ENCODE measurements at places on chromosomes 2 and 18.

- DNase-seq: no peak
These were observed 28.4 kb downstream of the ARHGAP28 start for GRCh38 chr18:6757931-6758330.

- no peak for DNase-seq
These were observed 305.4 kb upstream of the RAB6C start for GRCh38 chr2:129673847-129674711.

DNA sequence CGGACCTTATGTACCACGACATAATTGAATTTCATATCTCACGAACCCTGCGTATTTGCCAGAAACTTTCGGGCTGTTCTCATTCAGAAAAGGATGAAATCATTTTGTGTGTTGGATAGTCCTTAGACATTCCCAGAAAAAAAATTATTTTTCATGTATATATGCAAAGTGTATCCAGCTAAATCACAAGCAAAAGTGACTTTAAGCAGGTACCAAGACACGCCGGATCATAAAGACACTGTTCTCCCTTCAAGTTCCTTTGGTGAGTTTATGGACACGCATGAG is 35.1 kb upstream of the PNO1 start:
- no peak for DNase-seq

DNA sequence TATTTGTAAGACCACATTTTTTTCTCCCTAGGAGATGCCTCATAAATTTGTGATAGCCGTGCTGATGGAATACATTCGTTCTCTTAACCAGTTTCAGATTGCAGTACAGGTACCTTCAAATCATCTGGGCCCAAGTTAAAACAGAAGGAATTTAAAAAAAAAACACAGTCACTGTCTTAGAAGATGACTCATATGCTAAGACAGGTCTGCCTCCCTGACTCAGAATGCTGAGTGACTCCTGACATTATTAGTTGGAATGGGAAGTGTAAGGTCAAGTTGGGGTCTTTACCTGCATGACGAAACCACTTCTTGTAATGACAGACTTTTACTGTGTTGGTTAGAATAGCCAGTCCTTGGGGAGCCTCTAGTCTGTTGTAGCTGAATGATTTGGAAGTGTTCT is 26.3 kb downstream of the RMC1 start:
- no peak for DNase-seq

DNA sequence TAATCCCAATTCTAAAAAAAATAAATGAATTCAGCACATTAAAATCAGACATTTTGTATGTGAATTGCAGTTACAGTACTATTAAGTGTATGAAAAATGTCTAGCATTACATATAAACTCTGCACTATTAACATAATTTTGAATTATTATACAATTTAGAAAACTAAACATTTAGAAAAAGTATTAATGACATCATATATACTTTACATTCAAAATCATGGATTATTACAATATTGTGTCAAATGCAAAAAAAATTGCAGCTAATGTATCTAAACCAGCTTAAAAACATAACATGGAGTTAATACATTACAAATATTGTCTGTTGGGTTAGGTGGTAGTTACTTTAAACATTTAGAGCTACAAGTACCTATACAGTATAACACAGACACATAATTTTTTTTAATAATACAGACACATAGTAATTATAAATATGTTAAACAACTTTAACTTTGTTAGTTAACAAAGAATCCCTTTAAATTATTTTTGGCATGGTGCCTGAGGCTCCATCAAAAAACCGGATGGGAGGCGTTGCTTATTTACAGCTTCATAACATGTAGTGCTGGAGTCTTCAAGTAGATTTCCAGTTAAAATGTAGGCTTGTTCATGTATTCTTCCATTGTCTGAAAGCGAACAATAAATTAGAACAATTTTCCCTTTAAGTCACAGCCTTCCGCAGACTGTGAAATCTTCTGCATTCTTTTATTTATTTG is 79.1 kb downstream of the AP1S3 start:
- no peak for DNase-seq

- DNase-seq: no peak
These were observed 12.8 kb upstream of the CAVIN2 start for GRCh38 chr2:191859681-191860080.

DNA sequence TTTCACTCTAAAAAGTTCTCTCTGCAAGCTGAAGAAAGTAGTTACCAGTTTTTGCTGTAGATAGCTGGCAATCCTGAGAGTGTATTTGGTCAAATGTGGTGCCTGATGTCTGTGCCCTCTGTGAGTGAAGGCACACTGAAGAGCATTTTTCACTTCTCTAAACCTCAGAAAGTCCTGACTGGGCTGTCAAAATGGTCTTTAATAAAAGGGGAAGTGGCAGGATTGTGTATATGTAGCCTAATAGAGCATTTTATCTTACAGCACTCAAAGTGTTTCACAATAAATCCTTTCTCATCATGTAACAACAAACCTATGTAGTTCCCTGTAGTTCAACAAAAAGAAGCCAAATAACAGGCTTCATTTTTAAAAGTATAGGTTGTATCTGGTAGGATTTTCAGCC is 1552.3 kb upstream of the SLC39A10 start:
- DNase-seq: no peak

GRCh38 chr2:117190856-117191559 is 623.5 kb upstream of the DDX18 start:
- DNase-seq: no peak

DNA sequence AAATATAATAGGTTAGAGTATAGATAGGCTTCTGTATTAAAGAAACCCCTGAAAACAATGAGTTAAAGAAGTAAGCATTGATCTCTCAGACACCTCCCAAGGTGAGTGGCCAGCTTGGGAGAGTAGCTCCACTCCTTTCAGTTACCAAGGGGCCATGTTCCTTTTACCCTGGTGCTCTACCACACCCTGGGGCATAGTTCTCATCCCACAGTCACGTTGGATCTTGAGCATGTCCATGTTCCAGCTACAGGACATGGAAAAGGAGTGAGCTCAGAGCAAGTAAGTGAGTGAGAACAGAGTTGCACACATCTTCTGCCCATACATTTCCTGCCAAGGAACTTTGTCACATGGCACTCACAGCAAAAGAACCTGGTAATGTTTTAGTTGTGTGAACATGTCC is 325.9 kb upstream of the SLC39A10 start:
- no peak for DNase-seq

- DNase-seq: no peak
These were observed 3.8 kb downstream of the GALNT5 start for GRCh38 chr2:157261199-157261782.

DNA sequence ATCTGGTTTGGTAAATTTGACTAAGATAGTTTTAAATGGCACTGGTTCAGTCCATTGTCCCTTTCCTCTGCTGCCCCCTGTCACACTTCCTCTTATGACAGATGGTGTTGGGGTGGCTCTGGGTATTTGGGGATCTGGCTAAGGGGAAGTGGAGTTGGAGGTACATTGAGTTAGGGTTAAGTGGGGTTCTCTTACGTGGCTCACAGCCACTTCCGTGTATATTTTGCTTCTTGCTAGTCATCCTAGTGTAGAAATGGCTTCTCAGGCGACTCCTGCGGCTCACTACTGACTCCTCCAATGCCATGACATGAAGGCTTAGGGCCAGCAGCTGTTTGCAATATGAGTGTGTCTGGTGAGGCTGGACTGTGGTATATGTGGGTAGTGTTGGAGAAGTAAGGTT is 187.0 kb downstream of the HAUS1 start:
- no peak for DNase-seq

- no peak for DNase-seq
These were observed 32.6 kb downstream of the TNS1 start for GRCh38 chr2:217970206-217970605.

DNA sequence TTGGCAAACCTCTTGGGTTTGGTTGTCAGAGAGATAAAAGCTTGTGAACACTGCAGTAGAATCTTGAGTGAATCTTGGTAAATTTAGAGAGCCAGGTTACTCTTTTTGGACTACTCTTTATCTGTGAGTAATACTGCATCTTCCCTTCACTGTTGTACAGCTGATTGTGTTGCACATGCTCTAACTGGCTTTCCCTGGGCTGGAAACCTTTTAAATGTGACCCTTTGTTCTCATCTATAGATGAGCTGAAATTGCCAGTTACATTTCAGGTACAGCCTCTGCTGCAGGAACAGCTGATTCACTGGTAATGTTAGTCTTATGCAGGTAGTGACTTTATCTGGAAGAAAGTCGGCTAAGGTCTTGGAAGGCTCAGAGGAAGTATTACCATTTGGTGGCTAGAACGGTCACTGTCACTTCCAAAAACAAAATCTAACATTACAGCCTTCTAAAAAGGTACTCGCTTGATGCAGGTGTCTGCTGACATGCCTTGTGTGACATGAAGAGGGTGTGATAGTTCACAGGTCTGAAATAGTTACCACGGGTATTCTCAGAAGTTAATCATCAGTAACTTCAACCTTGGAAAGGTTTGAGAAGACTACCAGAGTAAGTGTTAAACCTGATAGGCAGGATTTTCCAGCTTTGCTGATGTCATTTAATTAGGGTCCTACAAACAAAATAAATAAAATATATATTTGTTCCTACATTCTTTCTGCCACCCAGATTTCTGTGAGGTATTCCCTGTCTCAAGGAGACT is 851.1 kb downstream of the SLC4A3 start:
- no peak for DNase-seq

- no peak for DNase-seq
These were observed 160.6 kb downstream of the METTL4 start for GRCh38 chr18:2410688-2411087.

GRCh38 chr18:32695534-32695933 is 77.3 kb downstream of the KLHL14 start:
- no peak for DNase-seq

DNA sequence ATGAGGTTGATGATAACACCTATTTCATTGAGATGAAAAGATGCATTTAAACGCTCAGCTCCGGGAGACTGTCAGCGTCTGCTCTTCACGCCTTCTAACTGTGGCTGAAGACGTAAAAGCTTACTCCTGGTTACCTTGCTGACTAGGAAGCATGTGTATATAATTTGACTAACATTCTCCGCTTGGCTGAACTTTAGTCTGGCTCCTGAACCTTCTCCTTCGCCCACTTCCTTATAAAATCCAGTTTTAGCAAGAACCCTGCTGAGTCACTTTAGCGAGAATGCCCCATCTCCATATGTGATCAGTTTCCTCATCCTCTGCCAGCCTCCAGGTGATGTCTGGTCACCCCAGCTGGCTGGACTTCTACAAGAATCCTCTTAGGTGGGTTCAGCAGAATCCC is 12.7 kb upstream of the CREG2 start:
- no peak for DNase-seq

DNA sequence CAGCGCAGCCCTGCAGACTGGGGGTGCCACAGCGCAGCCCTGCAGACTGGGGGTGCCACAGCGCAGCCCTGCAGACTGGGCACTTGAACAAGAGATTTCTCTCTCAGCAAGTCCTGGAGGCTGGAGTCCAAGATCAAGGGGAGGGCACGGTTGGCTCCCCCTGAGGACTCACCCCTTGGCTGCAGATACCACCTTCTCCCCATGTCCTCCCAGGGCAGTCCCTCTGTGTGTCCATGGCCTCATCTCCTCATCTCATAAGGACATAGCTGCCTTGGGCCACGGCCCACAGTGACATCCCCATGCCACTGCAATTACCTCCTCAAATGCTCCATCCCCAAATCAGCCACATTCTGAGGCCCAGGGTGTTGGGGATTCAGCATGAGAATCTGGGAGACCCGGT is 98.2 kb downstream of the TPO start:
- DNase-seq: no peak

DNA sequence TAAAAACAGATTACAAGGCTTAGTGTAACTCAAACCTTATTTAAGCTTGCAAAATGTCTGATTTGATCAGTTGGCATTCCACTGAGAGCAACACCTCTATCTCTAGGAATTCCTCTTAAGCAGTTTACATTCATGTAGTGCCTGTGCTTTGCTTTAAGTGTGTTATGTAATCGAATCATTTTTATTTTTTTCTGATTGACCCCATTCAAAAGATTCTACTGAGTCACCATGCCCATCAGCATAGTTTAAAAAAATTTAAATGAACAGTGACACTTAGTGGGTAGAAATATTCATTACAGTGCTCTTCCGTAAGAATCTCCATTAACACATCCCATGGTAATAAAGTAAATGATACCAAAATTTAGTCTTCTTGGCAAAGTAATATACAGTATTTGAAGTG is 67.8 kb upstream of the SLC4A10 start:
- no peak for DNase-seq

DNA sequence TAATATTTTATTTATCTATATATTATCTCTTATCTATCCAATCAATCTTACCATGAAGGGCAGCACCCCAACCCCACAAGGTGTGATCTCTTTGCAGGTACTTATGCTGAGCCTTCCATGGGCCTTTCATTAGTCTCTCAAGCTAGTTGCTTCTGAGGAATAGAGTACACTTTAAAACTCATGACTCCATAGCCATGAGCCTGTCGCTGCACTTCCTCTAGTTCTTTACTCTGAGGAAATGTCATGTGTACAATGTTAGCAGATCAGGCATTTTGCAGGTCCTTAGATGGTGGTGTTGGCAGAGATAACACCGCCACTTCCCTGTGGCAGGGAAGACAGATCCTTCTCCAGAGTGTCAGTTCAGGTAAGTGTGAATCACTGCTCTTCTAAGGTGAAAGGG is 29.5 kb upstream of the STAT4 start:
- DNase-seq: no peak

- no peak for DNase-seq
These were observed 52.0 kb downstream of the FBXO36 start for GRCh38 chr2:229974266-229974665.

- DNase-seq: no peak
These were observed 567.3 kb upstream of the DSEL start for GRCh38 chr18:68083776-68084175.

DNA sequence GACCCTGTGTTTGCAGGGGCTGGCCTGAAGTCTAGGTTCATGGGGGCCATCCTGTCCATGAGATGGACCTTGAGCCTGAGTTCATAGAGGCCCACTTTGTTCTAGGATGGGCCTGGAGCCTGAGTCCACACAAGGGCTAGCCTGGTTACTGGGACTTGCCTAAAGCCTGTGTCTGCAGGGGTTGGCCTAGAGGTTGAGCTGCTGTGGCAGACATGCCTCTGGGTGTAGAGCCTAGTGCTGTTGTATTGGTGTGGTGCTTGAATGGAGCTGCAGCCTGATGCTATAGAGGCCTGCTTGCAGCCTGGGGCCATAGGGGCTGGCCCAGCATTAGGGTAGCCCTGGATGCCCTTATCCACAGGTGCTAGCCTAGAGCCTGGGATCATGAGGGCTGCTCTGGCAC is 23.9 kb upstream of the RASGRP3 start:
- DNase-seq: no peak

- DNase-seq: no peak
These were observed 97.9 kb downstream of the SCN3A start for GRCh38 chr2:165105926-165106325.

GRCh38 chr2:209721497-209721896 is 50.1 kb upstream of the UNC80 start:
- DNase-seq: no peak

DNA sequence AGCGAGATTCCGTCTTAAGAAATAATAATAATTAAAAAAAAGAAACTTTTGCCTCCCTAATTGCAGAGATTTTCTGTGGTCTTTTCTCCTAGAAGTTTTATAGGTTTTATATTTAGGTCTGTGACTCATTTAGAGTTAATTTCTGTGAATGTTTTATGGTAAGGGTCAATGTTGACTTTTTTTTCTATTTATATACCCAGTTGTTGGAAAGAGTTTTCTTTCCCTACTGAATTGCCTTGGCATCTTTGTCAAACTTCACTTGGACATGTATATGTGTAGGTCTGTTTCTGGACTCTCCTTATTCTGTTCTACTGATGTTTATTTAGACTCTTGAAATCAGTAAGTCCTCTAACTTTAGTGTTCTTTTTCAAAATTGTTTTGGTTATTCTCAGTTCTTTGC is 5.5 kb downstream of the ZNF512 start:
- no peak for DNase-seq

All from uterus (tissue), 4 donors.